ENCODE measurements at places on chromosomes 2 and 18. TPM values are rescaled to one million over a fixed set of nuclear protein-coding genes. Genes with fewer than 3 reads are reported as not detected.

Gene WDFY1
- total RNA-seq = 31.1 TPM

Gene MOCOS
- total RNA-seq = 0.68 TPM

Gene COLEC11
- total RNA-seq = 8.2 TPM

Gene MC5R
- not detected for total RNA-seq

GRCh38 chr2:225600865-225601264 is 201.4 kb downstream of the NYAP2 start:
- no peak for DNase-seq

- peak; percentile 60 for DNase-seq
Measured at GRCh38 chr18:68840554-68841263, 42.8 kb downstream of the CCDC102B start.

DNA sequence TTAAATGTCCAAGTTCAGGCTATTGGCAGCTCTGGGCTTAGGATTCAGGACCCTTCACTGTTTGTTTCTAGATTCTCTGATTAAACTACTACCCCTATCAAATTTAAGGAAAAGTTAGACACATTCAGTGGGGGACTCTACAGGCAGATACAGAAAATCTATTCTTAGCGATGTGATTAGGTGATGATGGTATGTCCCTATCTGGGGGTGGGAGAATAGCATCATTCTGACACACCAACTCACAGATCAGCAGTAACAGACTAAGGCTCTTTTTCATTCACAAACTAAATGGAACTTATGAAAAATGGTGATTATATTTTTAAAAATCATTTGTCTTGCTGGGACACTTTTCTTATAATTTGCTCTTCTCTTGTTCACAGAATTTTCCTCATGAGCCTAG is 232.9 kb upstream of the CDH2 start:
- no peak for DNase-seq

Measured in sigmoid colon (tissue), 7 donors.